ENCODE measurements at places on chromosomes 16 and 17. TPM values are rescaled to one million over a fixed set of nuclear protein-coding genes. Genes with fewer than 3 reads are reported as not detected.

DNA sequence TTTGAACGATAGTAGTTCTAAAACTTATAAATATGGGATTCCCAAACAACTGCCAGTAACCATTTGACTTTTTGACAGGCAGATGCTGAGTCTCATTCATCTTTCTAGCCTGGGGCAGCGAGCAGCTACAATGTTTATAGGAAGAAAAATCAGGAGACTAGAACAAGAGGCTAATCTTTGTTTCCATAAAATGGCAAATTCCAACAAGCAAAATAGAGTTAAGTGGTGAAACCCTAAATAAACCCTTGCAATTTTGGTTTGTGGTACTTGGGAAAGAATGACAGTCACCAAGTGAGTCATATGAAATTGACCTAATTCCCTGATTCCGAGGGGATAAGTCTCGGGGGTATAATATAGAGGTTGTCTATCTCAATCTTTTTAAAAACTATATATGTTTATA lies 27.3 kb upstream of the HS3ST2 start:
- DNase-seq: no peak

Gene C16orf46
- 0.37 TPM for total RNA-seq

- no peak for DNase-seq
Observed at GRCh38 chr17:53907435-53907834, 84.7 kb downstream of the KIF2B start.

DNA sequence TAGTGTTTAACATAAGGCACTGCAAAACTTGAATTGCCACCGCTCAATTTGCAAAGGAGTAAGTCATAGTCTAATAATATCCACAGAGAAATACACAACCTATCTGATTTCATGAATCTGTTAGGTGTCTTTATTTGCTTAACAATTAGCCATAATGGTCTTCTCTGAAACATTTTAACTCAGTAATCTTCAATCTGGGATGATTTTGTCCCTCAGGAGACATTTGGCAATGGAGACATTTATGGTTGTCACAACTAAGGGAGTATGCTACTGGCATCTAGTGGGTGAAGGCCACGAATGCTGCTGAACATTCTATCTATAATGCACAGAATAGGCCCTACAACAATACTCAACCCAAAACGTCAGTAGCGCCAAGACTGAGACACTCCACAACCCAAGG lies 4.3 kb downstream of the UBE2G1 start:
- DNase-seq: no peak

DNA sequence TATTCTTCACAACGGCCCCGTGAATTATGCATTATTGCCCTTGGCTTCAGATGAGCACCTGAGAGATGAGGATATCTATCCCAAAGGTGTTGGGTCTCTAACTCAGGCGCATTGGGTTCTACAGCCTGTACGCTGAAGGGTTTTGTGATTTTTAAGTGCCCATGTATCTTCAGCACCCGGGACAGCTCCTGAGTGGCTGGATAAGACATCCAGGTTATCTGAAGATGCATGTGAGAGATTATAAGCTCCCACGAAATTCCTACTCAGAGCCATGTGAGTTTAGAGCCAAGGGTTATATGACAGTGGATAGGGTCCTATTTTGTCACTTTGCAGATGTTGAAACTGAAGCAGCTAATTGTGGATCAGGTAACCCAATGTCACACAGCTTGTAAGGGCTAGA lies 612.3 kb upstream of the EEF2KMT start:
- no peak for DNase-seq

- DNase-seq: no peak
Observed at GRCh38 chr16:1341495-1342420, 8.3 kb downstream of the BAIAP3 start.
